ENCODE measurements at places on chromosomes 4 and X.

DNA sequence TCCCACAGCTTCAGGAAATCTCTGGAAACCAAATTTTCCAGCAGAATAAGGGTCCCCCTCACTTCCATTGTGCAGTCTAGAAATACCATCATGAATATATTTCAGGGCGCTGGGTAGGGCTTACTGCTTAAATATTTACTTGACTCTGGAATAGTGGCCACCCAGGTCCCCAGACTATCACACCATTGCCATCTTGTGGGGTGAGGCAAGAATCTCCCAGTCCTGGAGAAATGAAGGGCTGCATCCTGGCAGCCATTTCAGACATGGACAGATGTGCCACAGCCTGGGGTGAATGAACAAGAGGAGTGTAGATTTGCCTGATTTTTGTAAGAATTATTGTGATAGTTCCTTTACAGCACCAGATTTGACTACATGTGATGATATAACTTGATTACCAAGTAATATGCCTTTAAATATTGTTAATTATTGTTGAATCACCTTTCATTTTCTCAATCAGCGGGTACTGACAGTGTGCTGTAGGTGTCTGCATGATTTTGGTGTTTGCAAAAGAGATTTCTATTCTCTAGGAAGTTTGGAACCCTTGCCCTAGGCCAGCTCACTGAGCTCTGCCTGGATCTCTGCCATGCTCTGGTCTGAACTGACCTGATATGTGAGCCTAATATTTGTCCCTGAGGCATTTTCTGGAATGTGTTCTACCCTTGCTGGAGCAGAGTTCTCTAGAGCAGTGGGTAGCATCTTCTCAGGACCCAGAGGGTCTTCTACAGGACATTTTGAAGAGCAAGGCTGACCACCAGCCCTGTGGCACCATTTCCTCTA, 183.4 kb downstream of the KIT start:
- peak; percentile 70 for DNase-seq

GRCh38 chr4:139734875-139735380, 69.3 kb downstream of the MGST2 start:
- DNase-seq = peak; percentile 86

- no peak for DNase-seq
Measured at GRCh38 chrX:100363896-100364295, 46.2 kb downstream of the PCDH19 start.

DNA sequence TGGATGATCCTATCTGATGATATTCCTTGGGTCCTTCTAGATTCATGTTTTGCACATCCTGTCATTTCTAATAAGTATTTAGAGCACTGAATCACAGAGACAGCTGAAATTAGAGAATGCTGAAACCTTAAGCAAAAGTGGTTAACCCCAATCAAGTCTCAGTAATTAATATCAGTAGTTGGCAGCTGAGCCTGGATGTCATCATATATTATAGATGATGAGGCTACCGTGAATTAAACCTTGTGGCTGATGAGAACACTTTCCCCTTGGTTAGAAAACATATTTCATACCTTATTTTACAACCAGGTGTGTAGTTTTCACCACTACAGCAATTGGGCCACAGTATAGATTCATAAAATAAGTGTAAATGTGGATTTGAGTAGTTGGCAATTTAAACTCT, 499.0 kb downstream of the PDGFC start:
- no peak for DNase-seq

DNA sequence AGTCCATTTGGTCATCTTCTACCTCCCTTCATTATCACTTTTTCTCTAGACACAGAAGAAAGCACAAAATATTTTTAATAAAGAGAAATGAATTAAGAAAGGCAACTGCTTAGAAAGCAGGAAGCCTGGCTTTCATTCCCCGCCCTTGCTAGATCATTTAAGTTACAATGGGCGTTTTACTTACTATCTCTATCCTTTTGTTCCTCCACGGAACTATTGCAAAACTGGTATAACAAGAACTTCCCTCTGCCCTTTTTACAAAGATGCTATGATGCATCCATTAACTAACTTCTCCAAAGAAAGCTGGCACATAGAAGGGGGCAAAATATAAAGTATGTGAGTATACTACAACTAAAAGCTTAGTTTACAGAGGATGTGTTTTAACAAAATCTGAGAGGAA, 434.5 kb upstream of the FTHL17 start:
- DNase-seq = no peak

GRCh38 chrX:97995834-97996233, 1112.1 kb downstream of the RPA4 start:
- DNase-seq = no peak

GRCh38 chr4:177487977-177488376, 45.7 kb upstream of the AGA start:
- DNase-seq = no peak

- DNase-seq = no peak
Measured at GRCh38 chrX:10622197-10622596, 1.8 kb upstream of the MID1 start.

- no peak for DNase-seq
Measured at GRCh38 chr4:80321776-80322175, 13.8 kb upstream of the CFAP299 start.

DNA sequence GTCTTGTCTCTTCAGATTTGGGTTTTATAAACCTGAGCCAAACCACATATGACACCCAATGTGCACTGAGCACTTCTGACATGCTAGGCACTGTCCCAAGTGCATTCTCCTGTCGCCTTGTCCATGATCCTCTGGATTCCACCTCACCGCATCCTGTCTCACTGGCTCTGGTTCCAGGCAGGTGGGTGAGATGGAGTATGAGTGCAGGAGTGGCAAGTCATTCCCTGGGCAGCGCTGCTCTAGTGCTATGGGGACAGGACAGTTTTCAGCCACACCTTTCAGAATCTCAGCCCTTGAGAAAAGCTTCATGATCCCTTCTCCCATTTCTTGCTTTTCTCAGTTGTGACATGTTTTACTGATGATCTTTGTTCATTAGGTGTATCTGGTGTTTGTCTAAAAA, 66.4 kb downstream of the NSD2 start:
- no peak for DNase-seq

GRCh38 chr4:73727685-73728084, 12.7 kb upstream of the CXCL8 start:
- no peak for DNase-seq
